ENCODE measurements at places on chromosomes 12 and 14.

GRCh38 chr14:68145539-68145938, 326.0 kb downstream of the RAD51B start:
- no peak for DNase-seq

GRCh38 chr12:41344776-41345470, 156.8 kb downstream of the PDZRN4 start:
- no peak for DNase-seq

DNA sequence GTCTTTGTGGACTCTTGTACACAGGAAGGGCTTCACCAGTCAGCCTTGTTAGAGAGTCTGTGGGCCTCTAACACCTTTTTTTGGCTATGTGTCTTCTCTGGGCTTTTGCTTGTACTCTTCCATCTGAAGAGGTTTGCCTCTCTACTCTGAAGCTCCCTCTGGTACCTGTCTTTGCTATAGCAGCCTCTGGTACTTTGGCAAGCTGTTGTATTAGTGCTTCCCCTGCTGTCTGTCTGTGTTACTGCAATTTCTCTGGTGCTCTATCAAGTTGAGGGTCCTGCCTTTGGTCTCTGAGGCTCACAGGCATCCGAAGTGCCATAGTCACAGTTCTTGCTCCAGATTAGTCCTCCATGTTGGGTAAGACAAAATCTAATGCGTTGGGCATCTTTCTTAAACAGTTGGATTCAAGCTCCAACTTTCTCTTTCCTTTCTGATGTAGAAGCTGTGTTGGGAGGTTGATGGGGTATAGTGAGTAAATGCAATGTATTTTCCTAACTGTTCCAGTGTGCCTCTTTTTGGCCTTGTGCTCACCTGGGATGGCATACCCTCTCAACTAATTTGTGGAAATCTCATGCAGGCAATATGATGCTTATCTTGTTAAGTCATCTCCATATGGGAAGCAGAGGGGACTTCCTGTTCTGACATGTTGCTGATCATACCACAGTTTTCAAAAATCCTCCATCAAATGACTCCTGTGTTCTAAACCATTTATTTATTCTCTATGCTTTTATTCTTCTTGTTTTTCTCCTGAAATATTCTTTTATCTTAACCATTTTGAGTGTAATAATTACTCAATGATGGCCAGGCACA, 88.8 kb downstream of the ATF7IP start:
- no peak for DNase-seq

GRCh38 chr12:26017484-26018211, 59.2 kb downstream of the RASSF8 start:
- DNase-seq: no peak

GRCh38 chr14:35911097-35911496, 85.0 kb downstream of the BRMS1L start:
- no peak for DNase-seq

GRCh38 chr12:74449872-74450271, 87.8 kb upstream of the ATXN7L3B start:
- no peak for DNase-seq

DNA sequence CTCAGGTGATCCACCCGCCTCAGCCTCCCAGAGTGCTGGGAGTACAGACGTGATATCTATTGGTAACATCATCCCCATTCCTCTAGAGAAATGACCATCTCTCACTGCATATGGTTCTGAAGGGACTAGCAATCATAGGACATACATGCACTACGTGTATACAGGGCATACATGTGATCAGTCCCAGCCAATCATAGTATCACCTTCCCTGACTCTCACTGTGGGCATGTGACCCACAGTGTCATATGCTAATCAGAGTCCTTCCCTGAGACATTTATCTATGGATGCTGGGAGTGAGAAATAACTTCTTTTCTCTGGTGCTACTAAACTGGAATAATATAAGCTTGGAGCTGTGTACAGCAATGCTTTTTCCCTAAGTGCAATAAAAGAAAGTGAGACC, 12.1 kb upstream of the FBXW8 start:
- DNase-seq: no peak

GRCh38 chr14:63512861-63513260, 30.3 kb downstream of the PPP2R5E start:
- DNase-seq: no peak

- DNase-seq: no peak
Measured at GRCh38 chr12:120814903-120815429, 89.2 kb downstream of the SPPL3 start.

DNA sequence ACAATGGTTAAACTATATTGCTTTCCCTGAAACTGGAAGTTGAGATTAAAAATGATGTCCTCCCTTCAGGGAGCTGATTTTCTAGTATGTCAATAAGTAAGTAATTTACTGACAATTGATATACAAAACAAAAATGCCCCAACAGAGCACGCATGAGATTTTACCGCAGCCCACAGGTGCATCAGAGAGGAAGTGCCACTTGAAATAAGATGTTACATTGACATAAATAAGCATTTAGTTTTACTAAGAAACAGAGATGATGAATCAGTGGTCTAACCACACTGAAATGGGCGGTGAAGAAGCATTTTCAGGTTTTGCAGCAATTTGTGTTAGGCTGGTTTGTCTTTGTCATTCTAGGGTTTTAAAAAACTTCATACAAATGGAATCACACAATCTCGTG, 8.8 kb upstream of the CLECL1 start:
- DNase-seq: peak; percentile 57

- DNase-seq: no peak
Measured at GRCh38 chr12:1044696-1045095, 53.7 kb downstream of the ERC1 start.

GRCh38 chr12:63990828-63991547, 146.5 kb downstream of the SRGAP1 start:
- DNase-seq: no peak

- DNase-seq: no peak
Measured at GRCh38 chr14:24965934-24966578, 83.9 kb downstream of the STXBP6 start.

DNA sequence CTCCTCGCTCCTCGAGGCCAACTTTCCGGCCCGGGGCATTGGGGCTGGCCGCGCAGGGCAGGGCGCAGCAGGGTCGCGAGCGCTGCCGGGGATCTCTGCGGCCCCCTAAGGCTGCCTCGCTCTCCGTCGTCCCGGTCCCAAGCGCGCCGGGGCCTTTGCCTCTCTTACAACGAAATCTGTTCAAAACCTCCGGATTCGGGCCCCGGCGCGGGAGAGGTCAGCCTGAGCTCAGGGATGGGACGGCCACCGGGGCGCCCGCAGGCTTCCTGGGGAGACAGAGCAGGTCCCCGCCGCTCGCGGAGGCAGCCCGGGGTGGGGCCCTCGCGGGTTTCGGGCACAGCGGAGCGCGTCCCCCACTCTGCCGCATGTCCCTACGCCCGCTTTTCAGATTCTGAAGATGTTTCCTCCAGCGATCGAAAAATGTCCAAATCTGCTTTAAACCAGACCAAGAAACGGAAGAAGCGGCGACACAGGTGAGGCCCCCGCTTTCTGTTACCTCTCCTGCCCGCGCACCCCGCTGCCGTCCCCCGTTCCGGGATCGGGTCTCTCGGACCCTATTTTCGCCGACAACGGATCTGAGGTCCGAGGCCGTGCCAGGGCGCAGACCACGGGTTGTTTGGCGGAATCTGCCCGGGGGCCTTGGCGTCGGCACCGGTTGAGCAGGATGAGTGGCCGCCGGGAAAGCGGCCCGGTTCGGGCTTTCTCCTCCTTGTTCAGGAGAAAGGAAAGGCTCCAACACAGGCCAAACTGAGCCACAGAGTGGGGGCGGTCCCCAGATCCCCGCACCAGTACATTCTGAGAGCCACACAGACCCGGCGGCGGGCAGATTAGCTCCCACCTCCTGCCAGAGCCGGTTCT, 1.8 kb downstream of the VSX2 start:
- no peak for DNase-seq

GRCh38 chr12:56326533-56326932, 7.3 kb downstream of the PAN2 start:
- DNase-seq: no peak

DNA sequence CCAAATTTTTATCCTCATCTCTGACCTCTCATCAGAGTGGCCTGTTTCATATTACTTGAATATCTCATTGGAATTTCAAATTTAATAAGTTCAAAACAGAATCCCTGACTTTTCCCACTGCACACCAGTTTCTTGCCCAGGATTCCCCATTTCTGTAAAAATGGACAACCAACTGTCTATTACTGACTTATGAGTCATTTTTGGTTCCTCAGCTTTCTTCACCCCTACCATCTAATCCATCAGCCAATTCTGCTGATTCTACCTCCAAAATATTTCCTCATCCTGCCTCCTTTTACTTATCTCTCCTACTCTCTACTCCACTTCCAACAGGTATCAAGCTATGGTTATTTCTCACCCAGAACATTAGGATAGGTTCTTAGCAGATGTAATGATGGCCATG, 44.2 kb downstream of the TMX1 start:
- DNase-seq: no peak

DNA sequence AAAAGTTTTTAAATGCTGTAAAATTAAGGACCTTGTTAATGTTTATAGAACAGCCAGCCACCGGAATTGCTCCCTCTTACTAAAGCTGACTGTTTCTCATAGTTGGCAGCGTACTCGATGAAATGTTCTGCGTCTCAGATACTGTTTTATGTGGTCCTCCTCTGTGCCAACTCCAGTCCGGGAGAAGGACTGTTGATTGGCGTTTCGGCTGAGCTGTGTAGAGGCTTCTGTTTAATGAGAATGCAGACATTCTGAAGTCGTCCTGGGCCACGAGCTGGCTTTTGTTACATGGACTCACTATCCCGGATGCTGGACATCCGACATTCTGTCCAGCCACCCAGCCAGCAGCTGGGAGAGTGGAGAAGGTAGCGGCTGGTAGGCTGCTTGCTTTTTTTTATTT, 75.4 kb downstream of the WDR20 start:
- no peak for DNase-seq

DNA sequence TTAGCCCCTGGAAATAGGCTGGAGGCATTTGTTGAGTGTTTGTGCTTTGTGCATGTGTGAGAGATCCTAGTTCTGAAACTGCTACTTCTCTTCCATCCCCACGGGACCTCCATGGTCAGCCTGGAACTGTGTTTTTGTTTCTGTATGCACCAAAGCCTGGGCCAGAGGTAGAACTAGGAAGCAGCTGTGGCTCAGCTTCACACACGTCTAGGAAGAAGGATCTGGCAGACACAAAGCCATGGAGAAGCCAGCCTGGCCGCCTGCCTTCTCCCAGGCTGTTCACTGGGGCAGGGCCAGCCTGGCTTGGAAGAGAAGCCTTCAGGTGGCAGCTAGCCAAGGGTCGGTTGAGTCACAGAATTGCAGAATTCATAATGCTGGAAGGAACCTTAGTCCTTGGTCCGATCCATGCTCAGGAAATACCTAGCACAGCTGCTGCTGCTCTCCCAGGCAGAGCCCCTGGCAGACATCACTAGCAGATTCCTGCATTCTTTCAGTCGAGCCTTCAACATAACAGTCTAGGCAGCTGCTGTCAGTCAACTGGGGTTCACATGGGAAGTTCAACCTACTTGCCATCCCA, 27.0 kb downstream of the RIN3 start:
- no peak for DNase-seq

DNA sequence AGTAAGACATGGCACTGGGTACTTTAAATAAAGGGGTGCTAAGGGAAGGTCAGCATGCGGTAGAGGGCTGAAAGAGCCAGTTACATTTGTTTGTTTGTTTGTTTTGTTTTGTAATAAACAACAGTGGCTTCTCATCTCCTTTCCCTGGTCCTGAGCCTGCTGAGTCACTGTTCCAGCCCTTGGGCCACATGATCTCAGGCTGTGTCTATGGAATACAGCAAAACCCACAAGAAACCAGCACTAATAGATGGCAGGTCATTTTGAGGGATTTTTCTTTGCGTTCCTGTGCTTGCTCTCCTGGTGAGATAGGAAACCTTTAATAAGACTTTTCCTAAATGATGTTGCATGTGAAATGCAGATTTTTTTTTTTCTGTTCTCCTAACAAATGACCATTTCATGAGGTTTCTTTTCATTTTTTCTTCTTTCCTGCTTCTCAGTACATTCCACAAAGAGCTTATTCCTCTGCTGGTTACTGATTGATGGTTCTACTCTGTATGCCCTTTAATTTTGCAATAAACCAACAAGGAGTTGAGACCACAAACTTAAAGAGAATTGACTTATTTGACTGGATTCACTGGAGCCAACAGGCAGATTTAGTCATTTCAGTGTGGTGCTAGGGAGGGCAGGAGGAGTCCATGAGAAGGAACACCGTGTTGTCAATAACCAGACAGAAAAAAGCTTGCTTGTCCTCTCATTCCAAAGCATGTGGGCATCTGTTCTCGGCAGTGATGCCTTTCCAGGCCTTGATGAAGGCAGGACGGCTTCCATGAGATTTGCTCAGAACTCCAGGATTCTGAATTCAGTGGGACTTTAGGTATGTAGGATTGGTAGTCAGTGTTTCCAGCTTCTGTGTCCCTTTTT, 459.2 kb downstream of the RAD51B start:
- no peak for DNase-seq

DNA sequence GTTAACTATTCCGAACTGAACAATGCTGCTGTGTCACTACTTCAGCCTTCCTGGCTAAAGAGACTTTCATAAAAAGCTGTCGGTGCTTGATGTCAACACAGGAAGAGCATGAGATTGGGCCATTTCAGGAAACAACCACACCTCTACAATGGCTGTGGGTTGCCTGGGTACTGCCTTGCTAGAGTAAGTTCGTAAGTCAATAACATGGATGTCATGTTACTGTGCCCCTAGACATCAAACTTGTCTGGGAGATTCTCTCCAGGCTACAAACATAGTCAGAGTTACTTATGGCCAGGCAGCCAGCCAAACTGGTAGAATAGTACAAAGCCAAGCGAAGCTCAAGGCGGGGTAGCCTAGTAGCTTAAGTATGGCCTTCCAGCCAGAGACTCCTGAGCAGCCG, 23.1 kb downstream of the MAX start:
- no peak for DNase-seq
